HCT116 (cell line): ENCODE measurements at places on chromosomes 2 and 18.
A peak's percentile ranks its signal among the peaks of the same experiment; 100 is the strongest.

GRCh38 chr2:222423632-222424275 is 589 bp upstream of the SGPP2 start:
- no peak for DNase-seq

GRCh38 chr2:236862961-236863728 is 222.5 kb upstream of the COPS8 start:
- DNase-seq, result no peak

- DNase-seq, result no peak
These were observed 73.1 kb upstream of the CXCR4 start for GRCh38 chr2:136191041-136191440.

GRCh38 chr18:46536215-46536874 is 120.7 kb downstream of the LOXHD1 start:
- peak; percentile 64 for DNase-seq

DNA sequence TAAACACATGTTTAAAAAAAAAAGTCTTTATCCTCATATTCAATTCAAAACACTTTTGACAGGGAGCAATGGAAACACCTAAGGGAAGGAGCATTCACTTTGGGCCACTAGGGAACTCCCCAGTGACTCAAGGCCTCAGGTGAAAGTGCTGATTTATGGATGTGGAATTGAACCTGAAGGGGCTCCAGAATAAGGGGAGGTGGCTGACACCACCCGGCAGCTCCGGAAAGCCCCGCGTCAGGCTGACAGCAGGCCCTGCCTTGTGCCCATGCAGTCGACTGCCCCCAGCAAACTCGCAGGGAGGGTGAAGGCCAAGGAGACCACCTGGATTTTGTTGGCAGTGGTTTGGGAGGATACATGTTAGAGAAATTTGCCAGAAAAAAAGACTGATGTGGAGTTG is 275.3 kb upstream of the NCKAP5 start:
- no peak for DNase-seq

GRCh38 chr2:159177957-159178356 is 108.5 kb downstream of the WDSUB1 start:
- DNase-seq, result no peak

- DNase-seq, result no peak
These were observed 151.8 kb upstream of the KCTD1 start for GRCh38 chr18:26700201-26700600.

- no peak for DNase-seq
These were observed 201.6 kb upstream of the SALL3 start for GRCh38 chr18:78777992-78778391.

- DNase-seq, result no peak
These were observed 58.2 kb upstream of the TFCP2L1 start for GRCh38 chr2:121343191-121343590.

DNA sequence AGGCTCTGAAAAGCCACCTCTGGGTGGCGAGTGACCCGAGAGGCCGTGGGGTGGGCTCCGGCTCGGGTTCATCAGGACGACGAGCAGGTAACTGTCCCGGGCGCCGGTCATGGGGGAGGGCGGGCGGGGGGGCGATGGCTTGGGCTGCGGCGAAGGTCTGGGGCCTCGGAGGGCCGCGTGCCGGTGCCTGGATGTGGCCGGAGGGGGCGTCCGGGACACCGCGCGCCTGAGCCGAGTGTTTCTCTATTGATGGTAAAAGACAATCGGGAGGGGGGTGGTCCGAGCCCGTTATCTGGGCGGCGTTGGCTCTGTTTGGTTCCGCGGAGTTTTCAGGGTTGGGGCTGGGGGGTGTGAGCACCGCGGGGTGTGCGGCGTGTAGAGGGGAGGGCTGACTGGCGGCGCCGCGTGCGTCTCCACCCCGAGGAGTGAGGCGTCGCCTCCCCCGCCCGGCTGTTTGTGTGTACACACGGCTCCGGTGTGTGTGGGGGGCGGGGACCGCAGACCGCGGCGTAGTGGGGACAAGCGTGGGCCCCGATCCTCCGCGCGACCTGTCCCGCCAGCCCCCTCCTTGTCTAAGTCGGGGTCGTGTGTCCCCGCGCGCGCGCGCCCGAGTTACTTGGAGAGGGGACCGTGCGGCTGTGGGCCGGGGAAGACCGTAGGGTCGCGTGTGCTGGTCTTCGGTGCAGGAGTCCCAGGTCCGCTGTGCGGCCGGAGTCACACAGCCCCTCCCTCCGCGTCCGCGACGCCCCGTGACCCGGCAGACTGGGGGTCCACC is 1.6 kb downstream of the CTIF start:
- no peak for DNase-seq

GRCh38 chr2:44167311-44167907 is 1.3 kb upstream of the PPM1B start:
- no peak for DNase-seq

GRCh38 chr2:233356546-233357308 is 2.4 kb downstream of the DGKD start:
- no peak for DNase-seq

GRCh38 chr2:207251573-207252192 is 85.9 kb upstream of the KLF7 start:
- no peak for DNase-seq

DNA sequence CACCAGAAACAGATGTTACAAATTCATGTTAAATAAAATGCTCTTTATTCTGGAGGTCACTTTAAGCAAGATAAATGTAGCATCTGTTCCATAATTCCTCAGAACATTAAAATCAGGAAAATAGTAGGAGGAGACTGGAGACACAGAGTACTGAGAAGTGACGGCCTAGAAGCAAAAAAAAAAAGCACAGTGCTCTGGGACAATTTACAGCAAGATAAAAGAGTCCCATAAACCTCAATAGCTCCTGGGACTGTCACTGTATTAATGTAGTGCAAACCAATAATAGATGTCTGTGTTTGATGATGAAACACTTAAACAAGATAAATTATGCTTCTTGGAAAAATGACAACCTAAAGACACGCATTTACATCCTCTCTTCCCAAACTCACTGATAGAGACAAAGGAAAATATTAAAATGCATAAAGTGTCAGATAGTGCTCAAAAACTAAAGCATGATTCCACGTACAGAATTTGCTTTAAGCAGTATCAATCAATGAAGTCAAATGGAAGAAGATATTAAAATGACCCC is 338.8 kb upstream of the REG3G start:
- DNase-seq, result no peak

DNA sequence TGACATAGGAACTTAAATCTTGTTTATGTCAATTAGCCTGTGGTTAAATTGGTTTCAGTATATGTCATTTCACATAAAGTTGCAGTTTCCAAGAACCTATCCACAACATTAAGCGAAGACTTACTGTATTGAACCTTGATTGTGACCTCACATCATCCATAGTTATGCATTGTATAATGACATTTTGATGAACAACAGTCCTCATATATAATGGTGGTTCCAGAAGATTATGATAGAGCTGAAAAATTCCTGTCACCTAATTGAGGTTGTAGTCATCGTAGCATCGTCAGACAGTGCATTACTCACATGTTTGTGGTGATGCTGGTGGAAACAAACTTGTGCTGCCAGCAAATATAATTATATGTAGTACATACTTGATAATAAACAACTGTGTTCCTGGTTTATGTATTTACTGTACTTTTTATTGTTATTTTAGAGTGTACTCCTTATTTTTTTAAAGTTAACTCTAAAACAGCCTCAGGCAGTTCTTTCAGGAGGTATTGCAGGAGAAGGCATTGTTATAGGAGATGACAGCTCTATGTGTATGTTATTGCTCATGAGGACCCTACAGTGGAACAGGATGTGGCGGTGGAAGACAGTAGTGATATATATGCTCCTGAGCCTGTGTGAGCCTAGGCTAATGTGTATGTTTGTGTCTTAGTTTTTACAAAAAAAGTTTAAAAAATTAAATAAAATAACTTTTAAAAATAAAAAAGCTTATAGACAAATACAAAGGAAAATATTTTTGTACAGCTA is 56.6 kb downstream of the UBE2E3 start:
- no peak for DNase-seq

GRCh38 chr2:85524336-85524908 is 14.5 kb upstream of the MAT2A start:
- DNase-seq, result no peak

DNA sequence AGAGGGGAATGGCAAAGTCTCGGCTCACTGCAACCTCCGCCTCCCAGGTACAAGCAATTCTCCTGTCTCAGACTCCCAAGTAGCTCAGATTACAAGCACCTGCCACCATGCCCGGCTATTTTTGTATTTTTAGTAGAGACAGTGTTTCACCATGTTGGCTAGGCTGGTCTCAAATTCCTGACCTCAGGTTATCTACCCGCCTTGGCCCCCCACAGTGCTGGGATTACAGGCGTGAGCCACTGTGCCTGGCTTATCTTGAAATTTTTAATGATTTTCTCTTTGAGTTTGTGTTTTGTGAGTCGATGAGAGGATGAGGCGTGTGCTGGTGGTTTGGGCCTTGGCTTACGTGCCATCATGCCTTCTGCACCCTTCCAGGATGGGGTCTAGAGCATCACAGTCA is 101.3 kb upstream of the ST3GAL5 start:
- no peak for DNase-seq

DNA sequence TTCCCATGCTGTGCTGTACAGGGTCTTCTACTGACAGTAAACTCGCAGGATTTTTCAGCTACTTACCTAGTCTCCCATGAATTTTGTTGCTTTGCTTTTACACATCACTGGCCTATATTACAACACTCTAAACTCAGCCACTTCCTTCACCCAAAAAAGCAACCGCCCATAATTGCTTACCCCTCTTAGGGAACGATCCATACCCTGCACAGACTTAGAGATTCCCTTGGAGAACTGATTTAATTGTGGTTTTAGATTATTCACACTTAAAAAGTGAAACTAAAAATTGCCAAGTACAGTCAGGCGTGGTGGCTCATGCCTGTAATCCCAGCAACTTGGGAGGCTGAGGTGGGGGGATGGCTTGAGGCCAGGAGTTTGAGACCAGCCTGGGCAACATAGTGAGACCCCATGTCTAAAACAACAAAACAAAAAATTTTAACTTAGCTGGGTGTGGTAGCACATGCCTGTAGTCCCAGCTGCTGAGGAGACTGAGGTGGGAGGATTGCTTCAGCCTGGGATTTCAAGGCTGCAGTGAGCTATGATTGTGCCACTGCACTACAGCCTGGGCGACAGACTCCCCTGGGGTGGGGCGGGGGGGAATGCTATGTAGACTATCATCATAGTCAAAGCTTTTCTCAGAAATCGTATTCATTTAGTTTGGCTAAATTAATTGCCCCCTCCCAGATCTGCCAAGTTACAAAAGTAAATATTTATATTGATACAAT is 19.3 kb downstream of the MRPL30 start:
- no peak for DNase-seq

DNA sequence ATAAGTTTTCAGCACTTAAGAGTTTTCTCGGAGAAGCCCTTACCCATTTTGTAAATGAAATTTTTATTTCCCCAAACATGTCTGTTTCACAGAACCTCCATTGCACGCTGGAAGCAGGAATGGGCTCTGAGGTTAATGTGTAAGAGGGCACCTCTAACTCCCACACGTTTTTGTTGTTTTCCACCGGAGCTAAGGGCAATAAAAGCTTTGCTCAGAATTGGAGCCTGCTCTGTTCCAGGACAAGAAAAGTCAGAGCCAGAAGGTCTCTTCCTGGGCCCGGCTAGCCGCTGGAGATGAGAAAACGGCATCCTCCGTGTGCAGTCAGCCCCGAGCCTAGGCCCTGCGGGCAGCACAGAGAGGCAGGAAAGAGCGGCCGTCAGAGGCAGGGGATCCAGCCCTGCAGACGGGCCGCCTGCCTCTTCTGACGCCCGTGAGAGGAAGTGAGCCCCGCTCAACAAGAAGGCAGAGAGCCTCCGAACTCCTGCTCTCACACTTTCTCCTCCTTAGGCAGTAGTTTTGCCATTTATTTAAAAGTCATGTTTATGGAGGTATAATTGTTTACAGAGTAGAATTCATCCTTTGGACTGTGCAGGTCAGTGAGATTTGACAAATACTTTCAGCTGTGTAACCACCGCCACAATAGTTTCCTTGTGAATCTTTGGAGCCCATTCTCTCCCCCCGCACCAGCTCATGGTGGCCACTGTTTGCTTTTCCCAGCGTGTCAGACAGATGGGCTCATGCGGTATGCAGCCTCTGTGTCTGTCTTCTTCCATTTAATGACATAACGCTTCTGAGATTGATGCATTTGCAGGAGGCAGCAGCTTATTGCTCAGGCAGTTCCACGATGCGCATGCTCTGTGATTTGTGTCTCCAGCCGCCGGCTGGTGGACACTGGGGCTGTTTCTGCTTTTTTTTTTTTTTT is 117.3 kb downstream of the GALR1 start:
- no peak for DNase-seq

- DNase-seq, result no peak
These were observed 82.4 kb downstream of the FEZ2 start for GRCh38 chr2:36515538-36515937.

GRCh38 chr2:181463588-181463987 is 6.4 kb downstream of the ITGA4 start:
- no peak for DNase-seq

- no peak for DNase-seq
These were observed 471.1 kb upstream of the MEX3C start for GRCh38 chr18:51668607-51669006.

DNA sequence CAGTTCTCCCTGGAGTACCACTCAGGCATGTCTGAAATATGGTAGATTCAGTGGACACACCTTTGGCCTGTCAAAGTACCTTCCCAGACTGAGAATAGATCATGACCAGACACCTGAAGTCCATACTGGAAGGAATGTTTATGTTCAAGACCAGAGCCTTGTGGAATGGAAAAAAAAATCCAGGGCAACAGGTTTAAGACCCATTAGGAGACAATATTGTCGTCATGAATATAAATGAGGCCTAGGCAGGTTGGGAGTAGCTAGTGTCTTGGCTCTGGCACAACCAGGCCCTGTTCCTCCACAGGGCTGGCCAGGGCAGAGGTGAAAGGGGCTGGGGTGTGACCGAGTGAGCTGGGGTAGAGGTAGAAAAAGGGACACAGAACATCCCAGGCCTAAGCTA is 13.2 kb upstream of the ATRAID start:
- no peak for DNase-seq

DNA sequence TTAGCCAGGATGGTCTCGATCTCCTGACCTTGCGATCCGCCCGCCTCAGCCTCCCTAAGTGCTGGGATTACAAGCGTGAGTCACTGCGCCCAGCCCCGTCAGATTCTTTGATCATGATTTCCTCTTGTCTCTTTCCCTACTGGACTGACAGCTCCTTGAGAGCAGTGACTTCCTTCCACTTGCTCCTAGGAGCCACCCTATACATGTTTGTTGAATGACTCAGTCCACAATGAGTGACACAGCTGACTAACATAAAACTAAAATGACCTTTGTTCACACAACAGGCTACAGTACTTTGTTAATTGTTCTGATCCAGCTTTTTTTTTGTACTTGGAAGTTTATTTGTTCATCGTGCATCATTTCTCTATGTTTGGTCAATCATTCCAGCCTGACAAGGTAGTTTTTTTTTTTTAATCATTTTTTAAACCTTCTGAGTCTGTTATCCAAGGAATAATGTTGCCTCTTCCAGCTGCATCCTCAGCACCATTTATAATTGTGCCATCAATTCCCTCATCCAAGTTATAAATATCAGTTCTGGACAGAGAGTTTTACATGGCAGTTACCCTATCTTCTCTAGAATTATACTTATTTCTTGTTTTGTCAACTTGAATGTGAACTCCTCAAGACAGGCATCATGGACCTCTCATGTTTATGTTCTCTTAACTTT is 42.9 kb upstream of the TUBA3E start:
- DNase-seq, result peak; percentile 96

- DNase-seq, result no peak
These were observed 8.7 kb upstream of the GPR155 start for GRCh38 chr2:174495365-174496012.

GRCh38 chr2:55146263-55146662 is 85.8 kb downstream of the CLHC1 start:
- no peak for DNase-seq

- no peak for DNase-seq
These were observed at the start of gene UPP2 for GRCh38 chr2:158101384-158101926. Gene UPP2 (plus strand): TSS chr2:158101876. CDS start chr2:158102064, 188 bp downstream.
